ENCODE measurements at places on chromosomes 16 and 17. TPM values are rescaled to one million over a fixed set of nuclear protein-coding genes. Genes with fewer than 3 reads are reported as not detected.

- no peak for DNase-seq
Observed at GRCh38 chr16:85894266-85894665, 4.7 kb upstream of the IRF8 start.

DNA sequence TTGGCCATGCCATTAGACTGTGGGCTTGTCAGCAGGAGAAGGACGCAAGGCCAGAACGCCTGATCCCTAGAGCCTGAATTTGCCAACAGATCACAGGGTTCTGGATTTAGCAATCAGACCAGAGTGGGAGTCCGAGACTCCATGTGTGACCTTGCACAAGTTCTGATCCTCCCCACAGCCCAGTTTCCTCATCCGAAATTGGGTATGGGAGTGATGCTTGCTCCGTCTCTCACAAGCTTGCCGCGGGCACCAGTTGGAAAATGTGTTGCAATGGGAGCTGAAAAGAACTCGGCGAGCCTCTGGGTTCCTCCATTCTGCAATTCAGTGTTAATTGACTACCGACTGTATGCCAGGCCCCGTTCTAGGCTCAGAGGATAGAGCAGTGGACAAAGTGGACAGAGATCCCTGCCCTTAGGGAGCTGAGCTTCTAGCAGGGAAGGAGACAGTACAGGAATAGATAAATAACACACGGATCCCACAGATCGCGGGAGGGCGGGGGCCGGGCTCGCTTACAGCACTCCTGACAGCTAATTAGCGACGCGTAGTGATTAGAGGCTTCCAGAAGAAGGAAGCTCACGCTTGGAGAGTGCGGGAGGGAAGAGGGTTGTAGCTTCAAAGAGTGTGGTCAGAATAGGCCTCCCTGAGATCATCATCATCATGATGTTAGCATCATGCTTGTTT is 150.4 kb upstream of the CIBAR2 start:
- DNase-seq, result no peak

Gene ACE
- 0.61 TPM for total RNA-seq

DNA sequence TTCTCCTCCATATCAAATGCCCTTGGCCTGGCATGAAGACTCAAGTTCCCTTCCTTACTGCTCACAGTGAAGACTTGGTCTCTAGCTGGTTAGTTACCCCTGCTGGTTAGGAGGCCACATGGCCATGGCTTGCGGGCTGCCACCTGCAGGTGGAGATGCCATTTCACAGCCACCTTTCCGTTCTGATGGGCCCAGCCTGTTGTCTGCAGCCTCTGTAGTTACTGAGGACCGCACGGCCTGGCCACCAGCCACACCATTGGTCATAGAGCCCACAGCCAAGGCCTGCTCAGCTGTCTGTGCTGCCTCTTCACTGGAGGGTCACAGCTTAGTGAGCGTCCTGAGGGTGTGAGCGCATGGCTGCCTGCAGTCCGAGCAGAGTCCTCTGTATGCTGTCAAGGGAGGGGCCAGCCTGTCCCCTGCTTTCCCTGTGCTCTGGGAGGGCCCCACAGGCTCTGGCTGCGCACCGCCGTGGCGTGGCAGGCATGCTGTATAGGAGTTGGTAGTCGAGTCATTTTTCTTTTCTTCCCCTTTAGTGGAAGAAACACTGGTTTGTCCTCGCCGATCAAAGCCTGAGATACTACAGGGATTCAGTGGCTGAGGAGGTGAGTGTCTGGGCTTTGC is 59.2 kb downstream of the PLD6 start:
- no peak for DNase-seq

Gene OTOA
- 0.34 TPM for total RNA-seq

GRCh38 chr16:22023505-22023904 is 15.6 kb downstream of the MOSMO start:
- DNase-seq, result no peak

- no peak for DNase-seq
Observed at GRCh38 chr16:51753467-51754127, 602.5 kb upstream of the SALL1 start.

DNA sequence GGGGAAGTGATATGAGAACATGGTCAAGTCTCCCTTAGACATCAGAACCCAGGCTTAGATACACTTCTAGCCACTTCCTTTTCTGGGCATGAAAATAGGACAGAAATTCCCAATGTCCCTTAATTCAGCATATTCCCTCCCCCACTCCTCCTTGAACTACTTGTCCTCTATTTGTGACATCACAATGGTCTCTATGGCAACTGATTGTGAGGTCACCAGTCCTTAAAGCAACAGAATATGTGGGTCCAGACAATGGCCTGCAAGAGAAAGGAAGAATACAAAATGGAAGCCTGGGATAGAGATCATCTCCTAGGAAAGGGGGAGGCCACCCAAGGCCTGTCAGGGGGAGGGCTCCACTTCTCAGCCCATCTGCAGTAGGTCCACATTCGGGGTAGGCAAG is 6.7 kb upstream of the SEZ6 start:
- DNase-seq, result no peak

Gene SLC52A1
- total RNA-seq, result not detected

- no peak for DNase-seq
Observed at GRCh38 chr16:57663917-57664661, 4.0 kb upstream of the ADGRG3 start.

DNA sequence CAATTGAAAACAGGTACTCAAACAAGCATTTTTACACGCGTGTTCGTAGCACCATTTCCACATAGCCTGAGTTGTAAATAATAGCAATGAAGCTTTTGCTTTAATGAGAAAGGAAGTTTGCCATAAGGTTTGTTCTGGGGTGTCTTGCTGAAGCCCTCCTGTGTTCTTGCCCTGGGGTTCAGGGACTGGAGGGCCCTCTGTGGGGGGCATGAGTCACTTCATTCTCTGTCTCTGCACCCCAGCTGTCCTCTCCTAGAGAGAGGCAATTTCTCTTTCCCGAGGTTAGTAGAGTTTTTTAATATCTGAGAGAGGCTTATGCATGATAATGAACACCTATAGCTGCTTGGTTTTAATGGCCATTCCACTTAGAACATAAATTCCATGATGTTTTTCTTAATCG is 9.6 kb downstream of the AFMID start:
- DNase-seq, result no peak

GRCh38 chr16:73071131-73071940 is 23.4 kb upstream of the ZFHX3 start:
- no peak for DNase-seq

DNA sequence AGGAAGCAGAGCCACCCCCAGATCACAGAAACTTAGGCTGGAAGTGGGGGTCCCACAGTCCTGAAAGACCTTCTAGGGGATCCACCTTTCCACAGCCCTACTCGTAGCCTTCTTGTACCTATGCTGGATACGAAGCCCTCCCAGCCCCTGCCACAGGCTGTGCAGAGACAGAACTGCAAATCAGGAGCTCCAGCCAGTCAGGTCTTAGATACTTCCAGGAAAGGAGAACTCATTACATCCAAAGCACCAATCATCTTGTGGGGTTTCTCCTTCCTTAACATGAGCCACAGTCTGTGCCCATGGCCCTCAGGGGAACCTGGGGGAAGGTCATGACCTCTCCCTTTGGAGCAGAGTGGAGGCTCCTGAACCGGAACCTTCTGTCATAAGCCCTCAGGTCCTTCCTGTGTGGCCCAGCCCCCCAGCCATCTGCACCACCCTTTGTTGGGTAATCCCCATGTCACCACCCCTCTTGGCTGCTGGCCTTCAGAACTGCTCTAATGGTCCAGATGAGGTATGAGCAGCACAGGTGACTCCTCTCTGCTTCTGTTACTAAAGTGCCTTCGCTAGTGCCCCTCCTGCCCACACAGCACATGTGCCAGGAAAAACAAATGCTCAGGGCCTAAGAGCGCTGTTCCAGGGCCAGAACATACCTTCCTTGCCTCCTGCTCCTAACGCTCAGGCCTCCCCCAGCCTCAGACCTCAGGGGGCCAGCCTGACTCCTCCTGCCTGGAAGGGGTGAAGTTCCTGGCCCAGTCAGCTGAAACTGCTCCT is 14.6 kb downstream of the SRCIN1 start:
- DNase-seq, result no peak

Gene CHST5
- total RNA-seq, result 1.5 TPM

Gene CDC42EP4
- total RNA-seq, result 33.4 TPM

All from neural crest cell (in vitro differentiated cells).